Heart left ventricle (tissue), 16 donors: ENCODE measurements at places on chromosomes 6 and 20.
A peak's percentile ranks its signal among the peaks of the same experiment; 100 is the strongest.

DNA sequence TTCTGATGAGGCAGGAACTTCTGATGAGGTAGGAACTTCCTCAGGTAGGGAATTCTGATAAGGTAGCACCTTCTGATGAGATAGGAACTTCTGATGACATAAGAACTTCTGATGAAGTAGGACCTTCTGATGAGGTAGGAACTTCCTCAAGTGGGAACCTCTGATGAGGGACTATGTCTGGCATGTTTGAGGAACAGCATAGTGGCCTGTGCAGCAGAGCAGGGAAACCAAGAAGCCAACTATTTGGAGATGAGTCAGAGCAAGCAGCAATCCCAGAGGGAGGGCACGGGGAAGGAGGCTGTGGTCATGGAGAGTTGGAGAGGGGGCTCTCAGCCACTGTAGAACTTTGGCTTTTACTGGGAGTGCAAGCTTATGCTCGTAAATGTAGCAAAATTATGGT lies 132.4 kb downstream of the CFAP61 start:
- DNase-seq, result no peak
- no peak overlapping the region for H3K4me3 ChIP-seq
- H3K4me1 ChIP-seq, result no peaks in the 10 kb centered on the region

DNA sequence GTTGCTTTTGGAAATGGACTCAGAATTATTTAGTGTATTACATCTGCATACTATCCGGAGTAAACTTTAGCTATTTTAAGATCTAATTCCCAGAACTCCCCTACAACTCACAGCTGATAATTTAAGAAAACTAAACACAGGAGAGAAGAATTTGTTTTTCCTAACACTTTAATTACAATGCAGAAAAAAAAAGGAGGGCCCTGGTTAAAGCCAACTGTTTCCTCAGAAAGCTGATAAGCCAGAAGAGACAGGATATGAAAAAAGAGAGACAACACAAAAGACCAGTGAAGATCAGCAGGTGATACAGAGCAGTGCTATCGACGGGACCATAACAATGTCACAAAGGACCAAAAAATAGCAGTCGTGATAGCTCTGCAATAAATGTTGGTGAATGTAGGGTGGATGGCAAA lies 5.8 kb downstream of the IFNGR1 start:
- peak overlapping the region; percentile 58 for H3K27ac ChIP-seq
- H3K27me3 ChIP-seq, result no peaks in the 10 kb centered on the region
- no peak for DNase-seq
- H3K36me3 ChIP-seq, result peaks cover 3% of the 10 kb centered on the region
- H3K4me1 ChIP-seq, result peaks cover 87% of the 10 kb centered on the region

GRCh38 chr20:17794400-17794799 lies 94.6 kb downstream of the BANF2 start:
- no peaks in the 10 kb centered on the region for H3K36me3 ChIP-seq
- H3K4me3 ChIP-seq, result no peak overlapping the region
- peak overlapping the region; percentile 73 for H3K27ac ChIP-seq
- H3K27me3 ChIP-seq, result no peaks in the 10 kb centered on the region

GRCh38 chr20:36098364-36098763 lies 56.2 kb upstream of the EPB41L1 start:
- no peak overlapping the region for H3K4me3 ChIP-seq
- H3K4me1 ChIP-seq, result no peaks in the 10 kb centered on the region
- peak overlapping the region; percentile 41 for H3K27ac ChIP-seq
- H3K36me3 ChIP-seq, result no peaks in the 10 kb centered on the region
